Stimulated activated CD4-positive, alpha-beta T cell treated with anti-CD3 and anti-CD28 coated beads, Interleukin-15, amount 100 ng/mL, for 1 hour (primary cell): ENCODE measurements at places on chromosomes 7 and 10.

DNA sequence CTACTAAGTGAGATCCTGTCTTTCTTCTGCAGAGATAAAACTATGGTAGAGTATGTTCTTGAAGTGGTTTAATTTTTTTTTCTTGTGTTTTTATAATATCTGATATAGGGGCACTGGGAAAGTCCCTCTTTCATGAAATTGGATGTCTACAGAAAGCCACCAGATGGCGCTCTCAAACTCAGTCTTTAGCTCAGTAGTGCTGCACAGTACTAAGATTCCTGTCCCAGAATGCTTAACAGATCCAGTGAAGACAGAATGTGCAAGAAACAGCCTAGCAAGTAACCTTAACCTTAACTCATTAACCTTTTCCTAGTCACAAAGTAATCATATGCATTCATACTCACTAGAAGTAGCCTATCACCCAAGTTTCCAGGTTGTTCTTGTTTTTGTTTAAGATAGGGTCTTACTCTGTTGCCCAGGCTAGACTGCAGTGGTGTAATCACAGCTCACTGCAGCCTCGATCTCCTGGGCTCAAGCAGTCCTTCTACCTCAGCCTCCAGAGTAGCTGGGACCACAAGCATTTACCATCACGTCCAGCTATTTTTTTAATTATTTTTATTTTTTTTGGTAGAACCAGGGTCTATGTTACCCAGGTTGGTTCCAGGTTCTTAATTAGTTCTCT is 56.7 kb downstream of the IDE start:
- DNase-seq, result peak; percentile 29

- DNase-seq, result no peak
Observed at GRCh38 chr7:35384761-35385700, 131.1 kb upstream of the TBX20 start.

DNA sequence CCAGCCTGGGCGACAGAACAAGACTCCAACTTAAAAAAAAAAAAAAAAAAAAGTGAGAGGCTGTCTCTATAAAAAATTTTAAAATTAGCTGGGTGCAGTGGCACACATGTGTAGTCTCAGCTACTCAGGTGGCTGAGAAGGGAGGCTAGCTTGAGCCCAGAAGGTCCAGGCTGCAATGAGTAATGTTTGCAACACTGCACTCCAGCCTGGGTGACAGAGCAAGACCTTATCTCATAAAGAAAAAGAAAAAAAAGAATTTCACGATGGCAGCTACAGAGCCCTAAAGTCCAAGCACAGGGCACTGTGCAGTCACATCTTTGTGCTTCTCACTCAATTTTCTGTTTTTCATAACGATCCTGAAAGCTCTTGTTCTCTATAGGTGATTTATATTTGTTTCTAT is 209.5 kb upstream of the KCTD7 start:
- DNase-seq, result no peak

DNA sequence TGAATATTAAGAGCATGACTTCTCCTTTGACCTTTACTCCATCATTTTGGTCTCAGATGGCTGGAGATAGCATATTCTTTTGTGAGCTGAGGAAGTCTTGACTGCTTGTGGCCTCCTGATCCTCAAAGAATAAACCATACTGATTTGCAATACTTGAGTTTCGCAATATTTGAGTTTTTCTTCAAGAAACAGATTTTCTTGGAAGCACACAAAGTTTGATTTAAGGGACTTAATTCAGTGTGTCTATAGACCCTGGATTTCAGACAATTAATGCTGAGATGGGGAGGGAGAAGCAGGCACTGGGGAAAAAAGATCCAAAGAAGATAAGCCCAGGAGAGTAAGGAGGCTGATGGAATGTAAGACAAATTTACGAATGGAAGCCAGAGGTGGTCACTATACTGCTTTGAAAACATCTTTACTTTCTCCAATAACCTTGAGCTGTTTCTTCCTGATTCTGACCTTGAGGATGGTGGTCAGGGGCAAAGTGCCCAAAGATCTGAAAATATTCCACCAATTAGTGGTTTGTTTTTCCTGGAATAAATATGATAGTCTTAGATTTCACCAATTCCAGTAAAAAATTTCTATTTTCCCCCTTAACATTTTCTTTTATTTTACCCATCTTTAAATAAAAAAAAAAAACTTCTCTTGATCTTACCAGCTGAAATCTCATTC is 7.5 kb downstream of the EPDR1 start:
- DNase-seq, result no peak

- no peak for DNase-seq
Observed at GRCh38 chr7:120272701-120273475, at the start of gene KCND2. TSS of gene KCND2 (plus strand) at chr7:120273175.

- no peak for DNase-seq
Observed at GRCh38 chr10:80410122-80410521, 1.8 kb downstream of the PRXL2A start.

DNA sequence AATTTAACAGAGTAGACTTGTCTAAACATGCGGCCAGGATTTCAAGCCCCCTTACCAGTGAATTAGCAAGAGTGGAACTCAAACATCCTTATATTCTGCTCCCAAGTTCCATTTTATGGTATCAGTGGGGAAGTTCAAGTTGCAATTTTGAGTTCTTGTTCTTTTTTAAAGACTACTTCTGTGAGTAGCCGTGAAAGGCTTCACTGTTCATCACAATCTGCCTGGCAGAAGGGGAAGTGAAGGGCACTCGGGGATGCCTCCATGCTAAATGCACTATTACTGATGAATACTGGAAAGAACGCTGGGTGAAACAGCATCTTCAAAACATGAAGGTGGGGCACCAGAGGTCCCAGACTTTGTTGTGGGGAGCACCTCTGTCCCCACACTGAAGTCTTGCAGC is 22.4 kb upstream of the FGL2 start:
- no peak for DNase-seq

DNA sequence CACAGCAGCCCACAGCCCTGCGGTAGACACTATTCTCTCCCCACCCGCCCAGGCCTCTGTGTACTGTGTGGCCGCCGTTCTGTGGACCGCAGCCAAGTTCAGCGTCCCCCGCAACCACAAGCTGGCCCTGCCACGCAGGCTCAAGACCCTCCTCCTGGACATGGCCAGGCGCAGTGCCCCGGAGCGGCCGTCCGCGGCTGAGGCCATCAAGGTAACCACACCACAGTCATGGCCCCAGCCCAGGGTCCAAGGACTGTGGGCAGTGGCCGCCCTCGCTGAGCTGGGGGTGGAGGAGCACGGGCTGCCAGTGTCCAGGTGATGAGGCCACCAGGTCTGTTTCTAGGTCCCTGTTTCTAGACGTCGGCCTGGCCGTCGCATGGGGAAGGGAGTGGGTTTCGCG is 34.4 kb upstream of the UTF1 start:
- no peak for DNase-seq
